T-helper 9 cell (primary cell): ENCODE measurements at places on chromosomes 1 and 21.

- no peak for DNase-seq
Measured at GRCh38 chr1:20112279-20113000, 6.9 kb downstream of the PLA2G2D start.

GRCh38 chr1:201116091-201116490, 3.9 kb upstream of the CACNA1S start:
- DNase-seq = no peak

- DNase-seq = no peak
Measured at GRCh38 chr1:83918688-83919285, 80.1 kb downstream of the TTLL7 start.

DNA sequence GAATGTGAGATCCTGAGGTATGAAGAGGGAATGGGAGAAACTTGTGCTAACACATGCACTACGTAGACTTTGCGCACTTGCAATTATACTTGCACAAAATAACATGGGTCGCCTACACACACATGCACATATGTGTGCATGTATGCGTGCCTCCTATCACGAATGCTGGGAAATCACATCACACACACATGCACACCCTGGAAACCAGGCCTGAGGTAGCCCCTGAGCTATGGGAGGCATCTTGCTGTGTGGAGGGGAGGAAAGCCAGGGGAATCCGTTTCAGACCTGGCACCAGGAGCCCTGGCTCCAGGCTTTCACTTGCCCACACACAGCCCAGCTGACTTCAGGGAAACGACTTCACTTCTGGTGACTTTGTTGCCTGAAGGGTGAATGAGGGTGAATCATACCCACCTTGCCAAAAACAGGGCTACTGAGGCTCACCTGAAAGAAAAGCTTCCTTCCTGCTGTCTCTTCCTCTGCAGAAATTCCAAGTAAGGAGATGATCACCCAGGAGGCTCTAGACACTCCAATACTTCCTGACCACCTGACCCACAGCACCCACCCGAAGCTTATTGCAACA, 136.0 kb upstream of the NGF start:
- no peak for DNase-seq

DNA sequence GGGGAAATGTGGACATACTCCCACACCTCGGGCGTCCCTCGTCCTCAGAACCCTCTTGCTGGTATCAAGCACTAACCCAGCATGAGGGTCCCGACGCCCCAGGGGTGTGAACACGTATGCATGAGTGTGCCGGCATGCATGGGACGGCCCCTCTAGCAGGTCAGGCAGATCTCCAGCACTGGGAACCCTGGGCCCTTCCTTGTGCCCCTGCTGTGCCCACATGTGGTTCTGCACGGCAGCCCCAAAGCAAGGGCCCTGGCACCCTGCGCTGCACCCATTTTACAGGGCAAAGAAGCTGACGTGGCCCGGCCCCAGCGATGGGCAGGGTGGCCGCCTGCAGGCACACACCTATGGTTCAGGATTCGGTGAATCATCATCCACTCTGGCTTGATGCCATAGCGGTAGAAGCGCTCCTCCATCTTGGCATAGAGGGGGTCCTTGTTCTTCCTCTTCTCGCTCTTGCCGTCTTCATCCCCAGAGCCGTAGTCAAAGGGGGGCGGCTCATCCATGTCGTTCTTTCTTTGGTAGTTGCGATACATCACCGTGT, 34.2 kb downstream of the CHD5 start:
- no peak for DNase-seq

DNA sequence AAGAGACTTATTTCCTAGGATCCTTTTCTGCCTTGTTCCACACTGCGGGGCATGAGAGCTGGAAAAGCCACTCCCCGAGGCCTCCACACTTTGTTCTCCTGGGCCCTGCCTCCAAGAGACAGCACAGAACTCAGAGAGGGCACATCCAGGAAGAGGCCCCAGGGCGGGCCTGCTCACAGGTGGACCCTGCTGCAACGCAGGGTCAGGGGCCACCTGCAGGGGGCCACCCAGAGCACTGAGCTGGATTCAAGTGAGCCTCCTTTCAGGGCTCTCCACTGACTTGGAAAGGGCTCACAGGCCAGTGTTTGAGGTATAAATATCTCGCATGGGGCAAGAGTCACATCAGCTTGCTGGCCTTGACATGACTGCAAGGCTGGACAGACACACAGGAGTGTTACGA, 4.8 kb downstream of the RGS16 start:
- no peak for DNase-seq

GRCh38 chr1:82018319-82018718, 217.6 kb downstream of the ADGRL2 start:
- DNase-seq = no peak

DNA sequence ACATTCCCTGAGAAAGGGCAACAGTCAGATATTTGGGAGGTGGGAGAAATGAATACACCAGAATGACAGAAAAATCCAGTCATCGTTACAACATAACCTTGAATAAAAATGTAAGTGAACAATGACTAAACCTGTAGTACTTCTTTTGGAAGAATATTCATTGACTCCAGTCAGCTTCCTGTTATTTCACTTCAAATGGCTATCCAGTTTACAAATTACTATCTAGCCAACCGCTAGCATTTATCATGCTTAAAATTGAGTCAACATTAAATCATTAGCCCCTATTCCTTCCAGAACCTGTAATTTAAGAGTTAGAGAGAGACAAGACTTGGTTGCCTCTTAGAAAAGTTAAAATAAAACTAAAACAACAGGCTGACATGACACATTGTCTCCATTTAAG, 33.6 kb downstream of the WLS start:
- DNase-seq = no peak

- no peak for DNase-seq
Measured at GRCh38 chr1:117260761-117261423, 50.2 kb upstream of the VTCN1 start.

DNA sequence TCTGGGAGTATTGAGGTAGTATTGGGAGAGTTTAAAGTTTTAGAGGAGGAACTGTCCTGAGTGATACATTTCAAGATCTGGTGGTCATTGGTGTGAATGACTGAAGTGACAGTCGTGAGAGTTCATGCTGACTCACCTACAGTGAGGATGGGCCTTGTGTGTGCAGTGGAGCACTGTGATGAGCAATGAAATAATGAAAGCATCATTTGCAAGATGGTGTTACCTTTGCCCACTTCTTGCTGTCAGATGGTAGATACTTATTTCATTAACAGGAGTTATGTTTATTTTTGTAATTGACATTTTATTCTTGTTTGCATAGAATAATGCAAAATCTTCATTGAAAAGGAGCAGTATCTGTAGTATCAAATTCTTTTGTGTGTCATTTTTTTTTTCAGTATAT, 29.0 kb downstream of the POU2F1 start:
- DNase-seq = no peak

- DNase-seq = no peak
Measured at GRCh38 chr1:244497805-244498204, 36.7 kb downstream of the CATSPERE start.

GRCh38 chr1:160453443-160453842, 53.1 kb downstream of the VANGL2 start:
- no peak for DNase-seq

DNA sequence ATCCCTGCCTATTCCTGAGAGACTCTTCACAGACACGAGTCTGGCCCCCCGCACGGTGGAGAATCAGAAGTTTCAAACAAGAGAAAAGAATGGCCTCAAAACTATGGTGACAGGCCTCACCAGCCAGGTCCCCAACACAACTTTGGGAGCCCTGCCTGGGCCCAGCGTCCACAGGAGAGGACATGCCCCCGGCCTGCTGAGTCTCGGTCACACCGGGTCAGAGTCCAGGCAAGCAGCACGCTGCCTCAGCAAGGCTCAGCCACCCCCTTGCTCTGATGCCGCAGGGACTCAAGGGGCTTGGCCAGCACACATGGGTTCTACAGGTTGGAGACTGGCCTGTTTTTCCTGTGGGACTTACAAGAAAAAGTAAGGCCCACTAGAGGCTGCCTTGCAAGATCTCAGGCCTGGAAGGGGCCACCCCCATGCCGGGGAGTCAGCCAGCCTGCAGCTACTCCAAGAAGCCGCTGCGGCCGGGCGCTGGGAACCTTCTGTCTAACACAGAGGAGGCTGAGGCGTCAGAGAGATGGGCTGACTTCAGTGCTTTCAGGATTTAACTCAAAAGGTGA, 116.8 kb downstream of the NPHP4 start:
- no peak for DNase-seq

- no peak for DNase-seq
Measured at GRCh38 chr1:238738892-238739291, 647.5 kb upstream of the CHRM3 start.

- DNase-seq = no peak
Measured at GRCh38 chr1:17233675-17234320, 15.1 kb upstream of the PADI3 start.

GRCh38 chr1:5939271-5940170, 52.7 kb downstream of the NPHP4 start:
- DNase-seq = no peak

GRCh38 chr1:213397638-213398037, 346.6 kb downstream of the RPS6KC1 start:
- DNase-seq = no peak

GRCh38 chr1:110245876-110246620, 35.9 kb downstream of the KCNC4 start:
- DNase-seq = no peak

DNA sequence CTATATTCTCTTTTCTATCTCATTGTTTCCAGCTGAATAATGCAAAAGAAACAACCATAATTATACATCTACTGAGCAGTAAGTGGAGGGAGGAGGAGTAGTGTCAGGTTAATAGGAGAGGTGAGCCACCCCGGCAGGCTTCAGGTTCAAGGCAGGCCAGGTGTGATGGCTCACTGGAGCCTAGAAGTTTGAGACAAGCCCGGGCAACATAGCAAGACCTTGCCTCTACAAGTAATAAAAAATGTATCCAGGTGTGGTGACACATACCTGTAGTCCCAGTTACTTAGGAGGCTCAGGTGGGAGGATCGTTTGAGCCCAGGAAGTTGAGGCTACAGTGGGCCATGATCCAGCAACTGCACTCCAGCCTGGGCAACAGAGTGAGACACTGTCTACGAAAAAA, 1.9 kb upstream of the DIP2A start:
- no peak for DNase-seq

GRCh38 chr1:109573785-109574184, 25.4 kb downstream of the GNAI3 start:
- DNase-seq = no peak

GRCh38 chr1:214029796-214030195, 42.0 kb downstream of the PROX1 start:
- DNase-seq = no peak

GRCh38 chr1:162405800-162406199, 6.1 kb downstream of the SH2D1B start:
- DNase-seq = no peak

DNA sequence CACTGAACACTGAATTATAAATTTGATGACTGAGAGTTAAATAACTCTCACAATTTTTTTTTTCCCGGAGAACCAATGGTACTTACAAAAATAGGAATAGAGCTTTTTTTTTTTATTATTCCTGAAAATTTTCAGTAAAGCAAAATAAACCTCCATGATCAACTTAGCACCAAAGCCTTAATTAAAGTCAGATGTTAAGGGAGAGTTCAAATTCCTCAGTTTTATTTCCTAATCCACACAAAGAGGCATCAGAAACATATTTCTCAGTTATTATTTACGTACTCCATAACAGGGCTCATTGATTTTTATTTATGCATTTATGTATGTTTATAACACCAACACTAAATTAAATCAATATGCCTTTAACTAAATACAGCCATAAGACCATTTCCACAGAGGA, 55.5 kb downstream of the PLPPR5 start:
- DNase-seq = no peak
